Pons (tissue), 1 donor: ENCODE measurements at places on chromosomes 12 and 14.
A peak's percentile ranks its signal among the peaks of the same experiment; 100 is the strongest.

- DNase-seq: no peak
These were observed 42.1 kb upstream of the STRN3 start for GRCh38 chr14:31068235-31068634.

DNA sequence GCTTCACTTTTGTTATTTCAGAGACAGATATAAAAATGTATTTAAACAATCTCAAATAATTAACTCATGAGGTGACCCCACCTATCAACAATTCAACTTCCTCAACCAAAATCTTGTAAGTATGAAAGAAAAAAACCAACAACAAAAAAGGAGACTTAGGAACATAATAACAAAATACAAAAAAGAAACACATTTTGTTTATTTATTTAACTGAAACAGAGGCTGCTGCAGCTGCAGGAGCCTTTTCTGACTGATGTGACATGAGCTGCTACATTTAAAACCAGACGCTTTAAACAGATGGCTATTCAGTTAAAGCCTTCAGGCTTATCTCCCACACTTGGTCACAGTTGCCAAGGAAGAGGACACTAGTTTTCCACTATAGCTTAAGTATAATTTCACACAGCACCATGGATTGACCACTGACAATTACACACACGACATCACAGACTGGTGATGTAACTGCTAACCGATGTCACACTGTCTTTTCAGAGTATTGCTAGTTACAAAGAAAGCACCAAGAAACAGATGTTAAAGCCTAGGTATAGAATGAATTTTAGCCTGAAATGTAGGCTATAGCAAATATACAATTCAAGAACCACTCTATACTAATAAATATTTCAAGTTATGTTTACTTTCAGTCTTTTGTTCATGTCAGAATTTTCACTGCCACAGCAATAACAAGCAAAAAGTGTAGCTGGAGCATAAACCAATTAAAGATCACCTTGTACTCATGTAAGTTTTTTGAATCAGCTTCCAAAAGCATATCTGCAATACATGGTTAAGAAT, 113.0 kb downstream of the MED13L start:
- DNase-seq: no peak

GRCh38 chr14:90294872-90295271, 36.9 kb downstream of the NRDE2 start:
- no peak for DNase-seq

DNA sequence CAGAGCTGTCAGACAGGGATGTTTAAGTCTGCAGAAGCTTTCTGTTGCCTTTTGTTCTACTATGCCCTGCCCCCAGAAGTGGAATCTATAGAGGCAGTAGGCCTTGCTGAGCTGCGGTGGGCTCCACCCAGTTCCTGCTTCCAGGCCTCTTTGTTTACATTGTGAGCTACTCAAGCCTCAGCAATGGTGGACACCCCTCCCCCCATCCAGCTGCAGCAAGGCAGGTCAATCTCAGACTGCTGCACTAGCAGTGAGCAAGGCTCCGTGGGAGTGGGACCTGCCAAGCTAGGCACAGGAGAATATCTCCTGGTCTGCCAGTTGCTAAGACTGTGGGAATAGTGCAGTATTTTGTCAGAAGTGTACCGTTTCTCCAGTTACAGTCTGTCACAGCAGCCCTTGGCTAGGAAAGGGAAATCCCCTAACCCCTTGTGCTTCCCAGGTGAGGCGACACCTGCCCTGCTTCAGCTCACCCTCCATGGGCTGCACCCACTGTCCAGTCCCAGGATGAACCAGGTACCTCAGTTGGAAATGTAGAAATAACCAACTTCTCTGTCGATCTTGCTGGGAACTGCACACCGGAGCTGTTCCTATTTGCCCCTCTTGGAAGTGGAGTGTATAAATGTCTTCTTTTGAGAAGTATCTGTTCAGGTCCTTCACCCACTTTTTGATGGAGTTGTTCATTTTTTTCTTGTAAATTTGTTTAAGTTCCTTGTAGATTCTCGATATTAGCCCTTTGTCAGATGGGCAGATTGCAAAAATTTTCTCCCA, 213.5 kb upstream of the SLC38A2 start:
- DNase-seq: no peak

DNA sequence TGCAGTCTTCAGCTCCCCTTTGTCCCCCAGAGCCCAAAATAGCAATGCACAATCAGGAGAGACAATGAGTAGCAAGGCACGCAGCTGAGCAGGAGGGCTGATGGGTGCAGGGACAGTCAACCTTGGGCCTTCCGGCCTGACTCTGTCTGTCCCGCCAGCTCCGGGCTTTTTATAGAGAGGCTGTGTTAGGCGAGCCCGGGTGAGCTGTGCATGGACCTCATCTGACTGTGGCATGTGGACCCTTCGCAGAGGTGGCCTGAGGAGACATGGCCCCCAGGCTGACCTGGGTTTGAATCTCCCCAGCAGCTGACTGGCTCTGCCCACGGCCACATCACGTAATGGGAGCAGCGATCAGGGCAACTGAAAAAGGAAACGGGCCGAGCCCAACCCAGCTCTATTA, 177.9 kb downstream of the TSPAN9 start:
- DNase-seq: no peak

- DNase-seq: no peak
These were observed 48.6 kb downstream of the EIF2S3B start for GRCh38 chr12:10554228-10554755.

GRCh38 chr14:106511006-106511799, 984.8 kb downstream of the TMEM121 start:
- DNase-seq: no peak

DNA sequence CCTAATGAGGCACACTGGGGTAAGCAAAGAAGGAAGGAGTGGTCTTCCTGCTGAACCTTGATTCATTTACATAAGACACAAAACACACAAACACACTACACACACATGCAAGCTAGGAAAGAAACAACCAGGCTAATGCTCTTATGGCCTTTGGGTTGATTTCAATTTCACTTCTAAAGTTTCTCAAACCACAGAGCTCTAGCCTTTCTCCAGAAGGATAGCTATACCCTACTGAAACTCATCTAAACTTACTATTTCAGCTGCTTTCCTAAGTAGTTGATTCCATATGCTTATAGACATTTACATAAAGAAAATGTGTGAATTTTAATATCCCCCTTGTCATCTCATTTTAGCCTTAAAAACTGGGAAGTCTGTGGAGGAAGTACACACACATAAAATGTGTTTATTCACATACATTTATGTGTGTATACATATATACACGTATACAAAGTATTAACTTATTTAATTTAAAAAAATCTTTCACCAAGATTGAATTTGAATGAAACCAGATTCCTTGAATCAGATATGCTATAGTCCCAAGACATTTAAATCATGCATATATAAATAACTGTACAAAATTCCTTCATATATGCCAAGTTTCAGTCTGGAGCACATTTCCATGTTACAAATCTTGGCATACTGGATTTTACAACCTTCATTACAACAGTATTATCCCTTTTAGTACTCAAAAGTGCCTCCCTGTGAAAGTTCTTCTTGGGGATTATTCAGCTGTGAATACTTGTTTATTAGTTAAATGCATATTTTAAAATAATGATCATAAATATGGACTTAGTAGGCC, 231.8 kb upstream of the NPAS3 start:
- DNase-seq: no peak

GRCh38 chr12:46435625-46436024, 63.1 kb upstream of the SLC38A2 start:
- DNase-seq: no peak

DNA sequence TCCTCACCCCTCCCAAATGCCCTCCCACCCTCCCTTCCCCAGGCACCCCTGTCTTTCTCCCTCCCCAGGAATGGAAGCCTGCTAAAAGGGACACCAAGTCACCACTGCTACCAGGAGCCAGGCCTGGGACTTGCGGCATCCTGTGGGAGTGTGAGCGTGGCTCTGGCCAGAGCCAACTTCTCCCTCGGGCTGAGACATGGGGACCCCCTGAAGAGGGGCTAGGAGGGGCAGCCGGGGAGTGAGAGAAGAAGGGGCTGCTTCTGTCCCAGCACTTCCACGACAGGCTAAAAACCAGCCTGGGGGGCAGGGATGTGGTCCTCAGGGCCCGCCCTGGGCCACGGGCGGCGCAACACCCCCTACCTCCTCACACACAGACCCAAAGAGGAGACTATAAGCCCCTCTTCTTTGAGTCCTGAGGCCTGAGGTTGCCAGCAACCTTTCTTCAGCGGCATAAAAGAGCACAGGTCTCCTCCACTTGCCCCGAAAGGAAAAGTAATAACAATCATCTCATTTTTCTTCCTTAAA, 278.9 kb downstream of the DPF3 start:
- DNase-seq: no peak

DNA sequence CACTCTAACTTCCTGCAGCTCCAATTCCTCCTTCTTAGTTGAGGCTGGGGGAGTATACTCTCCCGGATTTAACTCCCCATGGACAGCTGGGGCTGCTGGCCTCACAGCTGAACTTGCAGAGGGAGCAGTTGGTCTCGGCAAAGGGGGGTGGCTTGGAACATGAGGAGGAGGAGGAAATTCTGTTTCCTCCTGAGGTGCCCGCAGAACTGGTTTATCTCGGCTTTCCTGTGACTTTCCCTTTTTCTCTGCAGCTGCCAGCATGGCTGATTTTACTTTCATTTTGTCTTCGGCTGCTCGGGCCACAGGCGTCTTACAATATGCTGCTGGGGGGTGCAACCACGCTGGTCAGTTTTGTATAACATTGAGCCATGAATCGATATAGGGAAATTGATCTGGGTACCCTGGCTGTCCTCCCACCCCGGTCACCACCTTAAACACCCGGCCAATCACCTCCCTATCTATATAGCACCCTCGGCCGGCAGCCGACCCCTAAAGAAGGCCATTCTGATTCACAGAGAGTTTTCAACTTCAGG, 1317.6 kb downstream of the TMEM121 start:
- peak; percentile 3 for DNase-seq

DNA sequence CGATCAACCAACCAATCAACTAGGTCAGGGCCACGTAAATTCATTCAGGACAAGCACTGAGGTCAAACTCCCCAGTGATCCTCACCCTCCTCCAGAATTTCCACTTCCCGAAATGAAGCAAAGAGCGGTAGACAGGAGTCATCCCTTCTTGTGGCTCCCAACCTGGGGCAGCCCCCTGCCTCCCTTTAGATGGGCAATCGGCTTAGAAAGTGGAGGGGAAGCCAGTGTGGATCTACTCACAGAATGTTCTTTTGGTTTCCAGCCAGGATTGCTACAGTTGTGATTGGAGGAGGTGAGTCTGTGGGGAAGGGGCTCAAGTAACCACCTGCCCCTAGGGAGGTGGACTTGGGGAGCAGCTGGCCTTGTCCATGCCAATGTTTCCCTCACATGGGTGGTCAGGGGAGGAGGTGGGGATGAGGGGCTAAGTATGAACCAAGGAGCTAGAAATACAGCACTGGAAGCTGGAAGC, 4.1 kb downstream of the IFI27 start:
- DNase-seq: no peak

GRCh38 chr14:81986005-81986404, 452.4 kb upstream of the SEL1L start:
- DNase-seq: no peak

DNA sequence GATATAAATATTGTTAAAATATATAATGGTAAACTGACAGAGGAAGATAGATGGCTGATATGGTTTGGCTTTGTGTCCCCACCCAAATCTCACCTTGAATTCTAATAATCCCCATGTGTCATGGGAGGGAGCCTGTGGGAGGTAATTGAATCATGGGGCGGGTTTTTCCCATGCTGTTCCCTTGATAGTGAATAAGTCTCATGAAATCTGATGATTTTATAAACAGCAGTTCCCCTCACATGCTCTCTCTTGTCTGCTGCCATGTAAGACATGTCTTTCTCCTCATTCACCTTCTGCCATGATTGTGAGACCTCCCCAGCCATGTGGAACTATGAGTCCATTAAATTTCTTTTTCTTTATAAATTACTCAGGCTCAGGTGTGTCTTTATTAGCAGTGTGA, 46.3 kb downstream of the PTCSC3 start:
- DNase-seq: no peak

DNA sequence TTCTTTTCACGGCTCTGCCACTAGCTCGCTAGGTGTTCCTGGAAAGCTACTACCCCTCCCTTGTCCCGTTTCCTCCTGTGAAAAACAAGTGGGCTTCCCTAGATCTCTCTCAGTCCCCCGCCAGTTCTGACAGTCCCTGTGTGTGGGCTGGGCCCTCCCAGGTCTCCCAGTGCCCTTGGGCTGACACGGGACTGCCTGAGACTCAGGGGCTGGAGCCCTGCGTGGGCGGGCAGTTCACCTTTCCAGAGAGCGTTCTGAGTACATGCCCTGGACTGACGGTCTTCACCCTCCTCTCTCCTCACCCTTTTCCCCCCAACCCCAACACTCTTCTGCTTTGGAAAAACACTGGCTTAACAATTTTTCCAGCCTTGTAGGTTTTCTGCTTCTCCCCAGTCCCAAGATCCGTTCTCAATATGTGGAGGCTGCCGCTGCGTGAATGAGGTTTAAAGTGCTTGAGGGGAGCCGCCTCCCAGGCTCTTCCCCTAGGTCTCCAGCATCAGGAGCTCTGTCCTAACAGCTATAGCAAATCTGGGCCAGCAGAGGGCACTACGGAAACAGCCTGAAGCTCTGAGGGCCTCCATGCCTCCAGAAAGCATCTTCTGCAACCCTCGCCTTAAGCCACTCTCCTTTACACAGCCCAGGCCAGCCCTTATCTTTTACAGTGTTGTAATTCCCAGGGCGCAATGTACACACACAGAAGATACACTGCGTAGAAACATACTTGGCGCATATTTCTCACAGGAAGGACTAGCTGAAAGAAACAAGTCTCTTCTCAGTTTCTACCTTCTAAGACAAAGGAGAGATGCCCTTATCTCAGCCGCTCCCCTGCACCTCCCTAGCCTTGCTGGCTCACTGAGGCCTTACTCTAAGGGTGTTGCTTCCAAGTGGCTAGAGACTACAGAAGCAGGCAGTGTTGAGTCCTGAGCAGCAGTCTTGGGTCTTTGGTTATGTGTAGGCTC, 10.4 kb upstream of the DCD start:
- DNase-seq: no peak
